CD4-positive, alpha-beta T cell treated with Interleukin-15 for 4 hours (primary cell): ENCODE measurements at places on chromosomes 5 and 9.

DNA sequence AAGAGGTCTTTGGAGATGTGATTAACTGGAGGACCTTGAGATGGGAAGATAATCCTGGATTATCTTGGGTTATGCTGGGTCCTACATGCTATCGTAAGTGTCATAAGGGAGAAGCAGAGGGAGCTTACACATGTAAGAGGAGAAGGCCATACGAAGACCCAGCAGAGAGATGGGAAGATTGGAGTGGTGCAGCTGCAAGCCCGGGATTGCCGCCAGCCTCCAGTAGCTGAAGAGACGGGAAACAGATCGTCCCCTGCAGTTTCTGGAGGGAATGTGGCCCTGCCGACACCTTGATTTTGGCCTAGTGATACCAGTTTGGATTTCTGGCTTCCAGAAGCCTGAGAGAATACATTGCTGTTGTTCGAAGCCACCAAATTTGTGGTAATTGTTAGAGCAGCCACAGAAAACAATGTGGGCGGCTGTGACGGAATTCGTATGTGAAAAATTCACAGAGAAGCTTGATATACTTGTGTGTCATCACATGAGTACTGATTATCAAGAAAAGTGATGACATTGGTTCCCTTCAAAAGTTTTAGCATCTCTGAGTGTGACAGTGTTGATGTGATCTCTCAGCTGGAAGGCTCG is 86.9 kb downstream of the CYFIP2 start:
- DNase-seq = no peak

DNA sequence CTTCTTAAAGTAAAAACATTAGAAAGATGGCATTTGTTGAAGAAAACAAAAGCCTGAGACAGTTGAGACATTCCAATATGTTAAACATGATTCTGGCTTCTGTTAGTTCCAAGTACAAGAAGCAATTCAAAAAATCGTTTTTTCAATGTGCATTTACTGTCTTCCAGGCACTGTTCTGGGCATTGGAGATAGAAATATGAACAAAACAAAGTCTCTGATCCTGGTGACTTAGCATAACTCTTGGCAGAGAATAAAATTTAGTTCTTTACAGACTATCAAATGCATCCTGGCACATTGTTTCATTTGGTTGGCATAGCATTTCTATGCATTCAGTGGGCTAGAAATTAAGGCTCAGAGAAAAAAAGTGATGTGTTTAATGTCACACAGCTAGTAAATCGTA is 77.5 kb downstream of the VCAN start:
- DNase-seq = no peak

GRCh38 chr5:55338810-55339243 is 31.0 kb downstream of the MTREX start:
- no peak for DNase-seq

DNA sequence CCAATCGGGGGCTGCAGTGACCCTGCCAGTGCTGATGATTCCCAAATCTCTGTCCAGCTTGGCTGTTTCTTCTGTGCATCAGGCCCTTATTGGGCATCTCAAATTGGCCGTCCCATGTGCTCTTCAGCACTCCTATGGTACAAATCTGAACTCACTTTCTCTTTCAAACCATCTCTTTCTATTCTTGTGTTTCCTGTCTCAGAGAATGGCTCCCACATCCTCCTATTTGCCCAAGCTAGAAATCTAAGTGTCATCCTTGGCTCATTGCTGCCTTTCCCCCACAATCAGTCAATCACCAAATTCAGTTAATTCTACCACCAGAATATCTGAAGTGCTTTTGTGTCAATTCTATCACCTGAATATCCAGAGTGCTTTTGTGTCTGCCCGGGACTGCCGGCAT is 336.6 kb downstream of the CWC27 start:
- DNase-seq = no peak

GRCh38 chr9:92176068-92176799 is 61.0 kb upstream of the SPTLC1 start:
- no peak for DNase-seq

- DNase-seq = no peak
Observed at GRCh38 chr5:58149746-58150145, 310.1 kb downstream of the PLK2 start.

DNA sequence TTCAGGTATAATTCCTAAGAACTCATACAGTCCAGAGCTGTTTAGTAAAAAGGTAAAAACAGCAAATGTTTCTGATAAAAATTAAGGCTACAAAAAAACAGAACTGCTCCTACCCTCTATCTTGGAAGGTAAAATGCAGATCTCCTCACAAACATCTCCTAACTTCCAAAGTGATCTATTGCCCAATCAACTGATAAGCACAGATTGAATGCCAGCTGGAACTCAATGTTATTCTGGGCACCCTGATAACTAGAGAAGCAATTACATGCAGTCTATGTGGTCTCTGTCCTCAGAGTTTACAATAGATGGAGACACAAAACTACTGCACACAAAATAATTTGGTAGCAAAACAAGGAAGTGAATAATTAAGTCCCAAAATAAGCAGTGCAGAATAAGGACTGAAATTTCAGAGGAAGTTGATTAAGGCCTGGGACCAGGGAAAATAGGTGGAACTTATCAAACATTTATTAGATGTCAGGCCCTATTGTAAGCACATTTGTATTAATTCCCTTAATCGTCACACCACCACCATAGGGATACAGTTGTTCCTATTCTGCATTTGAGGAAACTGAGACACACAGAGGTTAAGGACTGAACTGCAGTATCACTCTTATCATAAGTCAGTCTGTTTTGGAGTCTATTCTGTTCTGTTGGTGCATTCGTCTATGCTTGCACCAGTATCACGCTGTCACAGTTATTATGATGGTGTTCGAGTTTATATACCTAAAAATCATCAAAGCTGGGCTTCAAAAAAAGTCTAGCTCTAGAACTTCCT is 102.2 kb upstream of the TARS1 start:
- DNase-seq = no peak

- no peak for DNase-seq
Observed at GRCh38 chr9:95080961-95081647, 236.4 kb downstream of the FANCC start.

DNA sequence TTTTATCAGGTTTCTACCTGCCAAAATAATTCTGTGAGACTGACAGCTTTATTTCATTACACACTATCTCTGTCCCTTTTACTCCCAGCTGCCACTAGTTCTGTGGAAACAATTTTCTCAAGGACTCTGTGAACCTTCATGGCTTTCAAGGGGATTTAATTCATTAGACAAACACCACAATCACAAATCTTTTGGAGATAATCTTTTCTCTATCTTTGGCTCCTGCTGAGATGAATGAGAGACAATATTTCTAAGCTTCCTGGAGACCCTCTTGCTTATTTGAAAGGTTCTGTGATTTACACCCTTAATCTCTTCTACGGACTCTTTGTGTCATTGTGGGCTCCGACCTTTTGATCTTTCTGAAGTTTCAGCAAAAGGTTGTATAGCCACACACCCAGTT is 222.6 kb downstream of the PRDM9 start:
- DNase-seq = no peak

- DNase-seq = no peak
Observed at GRCh38 chr5:51380603-51381207, 2.5 kb upstream of the ISL1 start.

GRCh38 chr5:176906126-176906525 is 7.0 kb upstream of the HK3 start:
- DNase-seq = no peak

DNA sequence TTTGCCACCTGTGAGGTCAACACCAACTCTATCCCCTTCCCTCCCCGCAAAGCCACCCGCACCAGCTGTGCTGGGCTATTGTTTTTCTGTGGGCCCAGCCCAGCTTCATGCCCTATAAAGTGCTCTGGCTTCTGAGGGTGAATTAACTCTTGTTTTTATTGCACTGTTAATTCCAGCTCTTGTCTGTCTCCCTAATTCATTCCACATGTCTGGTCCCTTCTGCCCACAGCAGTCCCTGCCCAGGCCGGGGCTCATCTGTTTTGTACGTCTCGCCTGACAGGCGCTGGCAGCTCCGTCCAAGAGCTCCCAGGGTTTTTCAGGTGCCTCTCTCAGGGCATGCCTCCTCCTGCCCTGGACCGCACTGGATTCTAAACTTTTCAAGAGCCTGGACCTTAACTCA is 118.9 kb downstream of the PDZD2 start:
- no peak for DNase-seq

DNA sequence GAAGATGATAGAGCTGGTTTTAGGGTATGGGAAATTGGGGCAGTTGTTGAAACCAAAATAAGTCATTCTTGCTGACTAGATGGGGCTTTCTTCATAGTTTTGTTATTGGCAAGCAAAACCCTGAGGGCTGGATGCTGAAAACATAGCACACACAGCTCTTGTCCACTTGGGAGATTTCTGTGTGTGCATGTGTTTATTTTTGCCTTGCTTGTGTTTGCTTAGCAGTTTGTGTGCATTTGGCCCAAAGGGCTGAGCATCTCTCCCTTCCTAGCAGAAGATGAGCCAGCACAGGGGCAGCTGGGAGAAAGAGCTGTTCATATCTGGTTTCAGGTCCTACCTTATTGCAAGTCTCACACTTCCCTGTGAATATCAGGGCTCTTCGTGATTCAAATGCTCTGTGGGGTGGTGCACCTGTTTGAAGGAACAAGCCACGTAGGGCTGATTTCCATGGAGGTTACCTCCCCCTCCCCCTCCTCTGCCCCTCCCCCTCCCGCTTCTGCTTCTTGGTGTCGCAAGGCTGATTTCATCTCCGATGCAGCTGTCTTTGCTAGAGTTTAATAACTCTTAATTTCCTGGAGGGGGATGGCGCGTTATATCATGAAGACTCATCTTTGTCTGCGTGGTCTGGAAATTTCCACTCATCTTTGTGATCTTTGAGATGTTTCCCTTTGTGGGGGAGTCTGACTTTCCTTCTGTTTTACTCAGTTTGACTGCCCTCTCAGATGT is 296.5 kb downstream of the ARHGAP26 start:
- DNase-seq = no peak

DNA sequence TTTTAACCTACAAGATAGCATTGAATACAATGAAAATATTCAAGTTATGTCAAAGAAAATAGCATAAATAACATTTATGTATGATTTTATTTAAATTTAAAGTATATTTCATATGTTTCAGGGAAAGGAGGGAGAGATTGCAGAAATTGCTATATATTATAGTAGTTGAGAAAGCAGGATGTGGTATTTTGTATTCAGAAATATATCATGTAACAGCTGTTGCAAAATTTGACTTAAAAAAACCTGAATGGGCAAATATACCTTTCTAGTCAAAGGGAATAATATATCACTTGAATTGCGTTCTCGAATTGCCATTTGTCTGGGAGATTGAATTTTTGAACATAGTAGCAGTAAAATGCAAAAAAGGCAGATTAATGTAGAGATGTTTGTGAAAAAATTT is 80.6 kb downstream of the PAM start:
- no peak for DNase-seq

DNA sequence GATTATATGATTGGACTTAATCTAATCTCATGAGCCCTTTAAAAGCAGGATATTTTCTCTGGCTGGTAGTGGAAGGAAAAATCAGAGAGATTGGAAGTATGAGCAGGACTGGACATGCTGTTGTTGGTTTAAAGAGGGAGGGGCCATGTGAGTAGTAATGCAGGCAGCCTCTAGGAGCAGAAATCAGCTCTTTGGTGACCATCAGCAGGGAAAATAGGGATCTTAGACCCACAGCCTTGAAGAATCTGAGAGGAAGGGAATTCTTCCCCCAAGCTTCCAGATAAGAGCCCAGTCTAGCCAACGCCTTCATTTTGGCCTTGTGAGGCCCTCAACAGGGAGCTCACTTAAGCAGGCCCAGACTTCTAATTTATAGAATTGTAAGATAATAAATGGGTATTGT is 9.5 kb downstream of the SH3GL2 start:
- DNase-seq = no peak

GRCh38 chr5:160905285-160905684 is 53.3 kb upstream of the ATP10B start:
- DNase-seq = no peak

DNA sequence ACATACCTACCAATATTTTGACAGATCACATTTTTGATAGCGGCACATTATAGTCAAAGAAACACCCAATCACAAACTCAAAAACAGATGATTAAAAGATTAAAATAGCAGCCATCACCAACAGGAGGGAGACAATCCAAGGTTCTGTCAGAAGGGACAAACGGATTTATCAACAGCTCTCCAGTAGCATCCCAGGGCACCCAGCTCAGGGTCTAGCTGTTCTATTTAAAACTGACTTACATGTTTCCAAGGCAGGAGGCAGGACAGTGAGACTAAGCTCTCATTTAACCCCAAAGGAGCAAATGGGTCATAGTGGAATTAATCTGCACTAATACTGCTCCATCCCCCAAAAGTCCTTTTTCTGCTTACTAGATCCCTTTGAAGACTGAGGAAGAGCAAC is 3.2 kb downstream of the AGTPBP1 start:
- DNase-seq = no peak

- no peak for DNase-seq
Observed at GRCh38 chr9:101275769-101276250, 109.0 kb downstream of the BAAT start.

DNA sequence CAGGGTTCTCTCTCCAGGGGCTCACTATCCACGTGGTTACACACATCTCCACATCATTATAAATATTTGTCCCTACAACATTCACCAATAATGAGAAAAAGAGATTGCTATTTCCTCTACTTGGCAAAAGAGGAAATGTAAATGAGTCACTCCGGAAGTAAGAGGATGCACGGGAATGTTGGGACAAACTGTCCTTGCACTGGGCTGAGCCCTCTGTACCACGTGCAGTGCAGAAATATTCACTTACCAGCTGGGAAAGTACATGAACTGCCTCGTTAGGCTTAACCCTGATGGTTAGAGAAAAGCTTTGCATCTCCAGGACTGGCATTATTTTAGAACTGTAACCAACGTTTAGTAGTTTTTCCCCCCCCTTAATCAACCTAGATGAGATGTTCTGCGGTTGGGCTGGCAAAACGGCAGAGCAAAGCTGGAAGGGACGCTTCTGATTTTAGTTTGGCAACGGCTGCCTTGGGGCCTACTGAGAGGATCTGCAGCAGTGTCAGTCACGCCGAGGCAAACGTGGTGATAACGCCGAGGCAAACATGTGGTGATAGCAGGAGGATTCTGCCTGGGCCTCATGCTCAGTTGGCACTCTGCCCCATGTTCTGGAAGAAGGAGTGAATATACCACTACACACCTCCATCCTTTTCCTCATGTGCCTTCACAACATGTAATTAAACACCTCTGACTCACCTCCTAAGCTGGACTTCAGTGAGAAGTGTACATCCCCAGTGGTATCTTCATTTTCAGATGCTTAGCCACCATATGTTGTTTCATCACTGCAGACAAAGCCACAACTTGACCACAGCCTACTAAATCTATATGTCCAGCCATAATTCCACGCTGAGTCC is 661.4 kb upstream of the KLF4 start:
- no peak for DNase-seq

DNA sequence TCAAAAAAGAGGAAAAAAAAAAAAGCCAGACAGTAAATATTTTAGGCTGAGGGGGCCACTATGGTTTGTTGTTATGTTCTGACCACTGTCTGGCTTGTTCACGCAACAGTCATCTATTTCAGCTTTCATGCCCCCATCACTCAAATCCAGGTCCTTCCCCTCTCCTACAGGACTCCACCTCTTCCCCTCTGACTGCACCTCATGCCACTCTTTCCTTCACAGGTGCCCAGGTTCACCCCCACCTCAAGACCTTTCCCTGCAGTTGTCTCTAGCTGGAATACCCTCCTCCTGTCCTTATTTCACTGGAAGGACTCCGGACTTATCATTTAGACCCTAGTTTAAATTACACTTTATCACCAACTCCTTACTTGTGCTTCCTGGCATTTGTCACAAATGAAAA is 3.5 kb downstream of the RPS14 start:
- no peak for DNase-seq

GRCh38 chr9:132381966-132382541 is 24.6 kb downstream of the TTF1 start:
- no peak for DNase-seq

GRCh38 chr9:2597483-2597882 is 24.1 kb upstream of the VLDLR start:
- no peak for DNase-seq
